ENCODE measurements at places on chromosomes 2 and 18.

GRCh38 chr2:139885921-139886498 is 1105.8 kb upstream of the NXPH2 start:
- DNase-seq = no peak

DNA sequence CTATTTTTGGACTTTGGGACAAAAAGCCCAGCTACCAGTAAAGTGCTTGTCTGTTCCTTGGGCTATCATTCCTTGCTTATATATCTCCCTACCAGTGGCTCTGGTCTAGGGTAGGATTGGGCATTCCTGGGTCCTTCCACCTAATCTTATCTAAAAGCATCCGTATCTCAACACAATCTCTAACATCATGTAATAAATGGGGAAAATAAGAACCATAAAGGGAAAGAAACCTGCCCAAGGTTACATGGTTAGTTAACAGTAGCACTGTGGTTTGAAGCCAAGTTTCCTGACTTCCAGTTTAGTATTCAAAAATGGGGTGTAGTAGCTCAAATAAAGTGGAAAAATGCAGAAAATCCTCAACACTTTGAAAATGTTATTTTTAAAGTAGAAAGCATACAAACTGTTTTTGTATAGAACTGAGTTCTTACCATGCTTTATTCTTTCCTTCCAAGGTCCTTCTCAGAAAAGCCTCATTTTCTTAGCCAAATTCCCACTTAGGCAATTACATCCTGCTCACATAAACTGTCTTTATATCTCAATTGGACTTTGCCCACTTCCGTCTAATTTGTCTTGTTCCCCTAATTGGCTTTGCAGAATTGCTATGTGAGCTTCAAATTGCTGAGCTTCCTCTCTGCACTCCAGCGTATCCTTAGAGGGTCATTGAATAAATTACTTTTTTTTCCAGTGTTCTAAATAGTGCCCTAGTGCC is 273.1 kb upstream of the UBE2E3 start:
- DNase-seq = no peak

GRCh38 chr2:162017233-162017632 is 56.8 kb downstream of the DPP4 start:
- no peak for DNase-seq

- no peak for DNase-seq
Measured at GRCh38 chr2:38068234-38068633, 7.7 kb downstream of the CYP1B1 start.

- DNase-seq = no peak
Measured at GRCh38 chr2:224843141-224843540, 127.0 kb upstream of the CCDC195 start.

- DNase-seq = no peak
Measured at GRCh38 chr2:195406886-195407603, 250.0 kb upstream of the SLC39A10 start.

- DNase-seq = no peak
Measured at GRCh38 chr2:10300997-10301940, 1.4 kb upstream of the HPCAL1 start.

DNA sequence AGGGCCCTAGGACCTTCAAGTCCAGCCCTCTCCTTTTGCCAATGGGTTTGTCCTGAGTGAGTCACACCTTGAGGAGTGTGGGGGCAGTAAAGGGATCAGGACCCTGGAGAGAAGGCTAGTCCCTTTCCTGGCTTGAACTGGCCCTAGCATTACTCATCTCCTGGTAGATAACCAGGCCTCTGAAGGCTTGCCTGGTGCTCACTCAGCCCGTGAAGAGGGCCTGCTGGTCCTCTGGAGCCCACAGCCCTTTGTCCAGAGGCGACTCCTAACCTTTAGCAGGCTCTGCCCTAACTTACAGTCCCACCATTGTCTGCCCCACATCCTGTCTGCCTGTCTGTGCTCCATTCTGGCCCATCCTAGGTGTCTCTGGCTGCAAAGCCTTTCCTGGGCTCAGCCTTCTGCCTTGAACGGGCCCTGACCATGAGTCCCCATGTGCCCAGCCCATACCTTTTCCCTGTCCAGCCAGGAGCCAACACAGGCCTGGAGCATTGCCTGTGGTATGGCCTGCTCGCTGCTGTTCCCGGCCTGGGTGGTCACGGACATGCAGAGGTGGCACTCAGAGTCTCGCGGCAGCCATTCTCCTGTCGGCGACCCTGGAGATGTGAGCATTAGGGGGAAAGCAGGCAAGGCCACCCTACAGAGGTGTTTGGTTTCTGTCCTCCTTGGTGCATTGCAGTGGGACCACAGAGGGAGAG is 5.0 kb downstream of the SFTPB start:
- no peak for DNase-seq

GRCh38 chr2:232009639-232010274 is 48.2 kb downstream of the DIS3L2 start:
- no peak for DNase-seq

DNA sequence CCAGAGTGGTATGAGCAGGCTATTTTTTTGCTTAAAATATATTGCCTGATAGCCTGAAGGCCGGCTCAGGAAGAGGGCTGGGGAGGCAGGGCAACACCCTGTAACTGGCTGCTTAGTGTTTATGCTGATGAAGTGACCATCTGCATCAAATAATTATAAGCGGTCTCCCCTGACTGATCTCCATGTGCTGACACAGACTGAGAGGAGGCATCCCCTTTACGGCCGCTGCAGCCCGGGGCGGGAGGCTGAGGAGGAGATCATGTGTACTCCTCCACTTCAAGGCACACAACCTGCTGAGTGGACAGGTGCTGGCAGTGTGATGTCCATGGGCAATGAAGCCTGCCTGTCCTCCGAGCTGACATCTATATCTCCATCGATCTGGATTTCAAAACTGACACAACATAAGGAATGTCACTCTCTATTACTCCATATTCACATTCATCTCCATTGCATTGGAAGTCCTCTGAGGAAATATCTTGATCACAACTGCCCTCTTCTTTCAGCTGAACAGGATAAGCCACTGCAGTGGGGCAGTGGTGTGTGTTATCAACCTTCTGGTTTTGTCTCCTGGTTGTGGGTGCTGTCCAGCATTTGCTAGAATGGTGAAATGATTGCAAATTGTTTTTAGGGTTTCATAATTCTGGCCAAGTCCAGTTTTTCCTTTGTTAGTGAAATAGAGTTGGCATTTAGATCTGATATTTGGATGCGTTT is 143.5 kb downstream of the AQP4 start:
- DNase-seq = no peak

- DNase-seq = no peak
Measured at GRCh38 chr2:27708257-27708654, 44.6 kb downstream of the SLC4A1AP start.

GRCh38 chr2:233867993-233868532 is at the start of gene MSL3B:
Gene MSL3B, minus strand, starts transcription at chr2:233868386.
- no peak for DNase-seq

DNA sequence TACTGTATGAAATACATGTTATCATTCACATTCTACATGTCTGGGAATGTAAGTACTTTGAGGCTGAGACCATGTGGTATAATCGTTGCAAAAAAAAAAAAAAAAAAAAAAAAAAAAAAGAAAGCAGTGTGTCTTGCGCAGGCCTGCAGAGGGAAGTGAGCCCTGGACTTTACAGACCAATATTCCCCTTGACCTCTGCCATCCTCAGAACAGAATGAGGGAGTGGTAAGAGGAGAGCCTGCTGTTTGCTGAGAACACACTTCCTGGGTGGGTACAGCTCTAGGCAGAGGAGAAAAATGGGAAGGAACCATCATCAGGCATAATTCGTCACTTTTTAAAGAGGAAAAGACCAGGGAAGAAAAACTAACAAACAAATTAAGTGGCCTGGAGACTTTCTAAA is 28.8 kb upstream of the TBC1D8 start:
- no peak for DNase-seq

GRCh38 chr2:220904015-220904414 is 668.1 kb downstream of the EPHA4 start:
- no peak for DNase-seq

- no peak for DNase-seq
Measured at GRCh38 chr2:75852639-75853038, 141.9 kb upstream of the GCFC2 start.

- DNase-seq = no peak
Measured at GRCh38 chr2:136210822-136211221, 92.9 kb upstream of the CXCR4 start.

- no peak for DNase-seq
Measured at GRCh38 chr2:147649998-147650397, 194.8 kb upstream of the ACVR2A start.

- DNase-seq = no peak
Measured at GRCh38 chr18:32881009-32881408, 108.2 kb upstream of the KLHL14 start.

DNA sequence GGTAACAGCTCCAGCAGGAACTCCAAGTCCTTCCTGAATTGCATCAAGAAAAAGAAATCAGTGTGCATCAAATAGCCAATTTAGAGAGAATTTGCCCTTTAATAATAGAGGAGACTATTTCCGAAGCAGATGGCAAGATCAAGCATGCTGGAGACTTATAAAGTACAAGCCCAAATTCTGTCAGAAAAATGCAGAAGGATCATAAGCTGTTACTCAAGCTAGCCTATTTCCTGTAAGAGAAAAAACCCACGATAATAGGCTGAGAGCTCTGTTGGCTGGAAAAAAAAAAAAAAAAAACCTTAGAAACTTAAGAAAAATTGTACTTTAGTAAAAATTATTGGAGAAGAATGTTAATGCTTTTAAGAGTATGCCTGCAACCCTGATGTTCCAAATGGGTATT is 24.4 kb upstream of the ITM2C start:
- DNase-seq = no peak

DNA sequence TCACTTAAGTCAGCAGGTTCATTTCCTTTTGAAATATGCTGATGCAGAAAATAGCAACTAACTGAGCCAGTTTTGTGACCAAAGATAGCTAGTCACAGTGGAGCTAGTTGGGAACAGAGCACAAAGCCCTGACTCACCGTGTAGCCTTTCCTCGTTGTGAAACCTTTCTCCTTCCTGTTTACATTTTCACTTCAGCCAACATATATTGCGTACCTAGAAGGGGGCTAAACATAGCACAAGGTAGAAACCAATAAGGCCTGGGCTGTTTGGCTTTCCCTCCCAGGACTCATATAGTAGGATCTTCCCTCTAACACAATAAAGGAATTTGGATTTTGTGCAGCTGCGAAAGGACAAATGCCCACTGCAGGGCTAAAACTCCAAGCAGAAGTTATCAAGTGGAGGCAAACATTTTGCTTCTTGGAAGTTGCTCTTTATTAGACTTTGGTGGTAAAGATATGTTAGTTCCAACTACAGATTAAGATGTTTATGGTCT is 24.5 kb upstream of the LPIN2 start:
- no peak for DNase-seq

DNA sequence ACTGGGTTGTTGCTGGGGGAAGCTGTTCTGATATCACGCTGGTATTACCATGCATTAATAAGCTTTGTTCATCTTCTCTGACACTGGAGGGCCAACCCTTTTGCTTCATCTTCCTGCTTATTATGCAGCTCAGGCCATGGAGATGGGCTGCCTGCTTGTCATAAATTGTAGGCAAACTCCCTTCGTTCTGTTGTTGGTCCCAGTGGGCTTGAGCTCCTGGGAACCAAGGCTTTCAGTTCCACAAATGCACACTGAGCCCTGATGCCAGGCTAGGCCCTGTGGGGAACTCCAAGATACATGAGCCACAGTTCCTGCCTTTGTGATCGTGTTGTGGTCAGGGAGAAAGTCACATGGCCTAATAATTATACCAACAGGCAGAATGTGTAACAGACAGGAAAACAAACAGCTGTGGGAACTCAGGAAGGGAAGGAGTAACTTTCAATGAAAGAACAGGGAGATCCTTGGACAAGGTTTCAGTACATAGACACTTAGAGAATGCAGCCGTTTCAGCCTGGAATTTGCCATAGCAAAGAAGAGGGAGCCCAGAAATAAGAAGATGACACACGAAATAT is 49.0 kb upstream of the BCL2L11 start:
- no peak for DNase-seq

- no peak for DNase-seq
Measured at GRCh38 chr2:113877711-113878598, 11.9 kb upstream of the ACTR3 start.

GRCh38 chr2:37000318-37000717 is 34.0 kb upstream of the STRN start:
- no peak for DNase-seq

GRCh38 chr2:12652723-12653122 is 64.0 kb upstream of the TRIB2 start:
- no peak for DNase-seq

DNA sequence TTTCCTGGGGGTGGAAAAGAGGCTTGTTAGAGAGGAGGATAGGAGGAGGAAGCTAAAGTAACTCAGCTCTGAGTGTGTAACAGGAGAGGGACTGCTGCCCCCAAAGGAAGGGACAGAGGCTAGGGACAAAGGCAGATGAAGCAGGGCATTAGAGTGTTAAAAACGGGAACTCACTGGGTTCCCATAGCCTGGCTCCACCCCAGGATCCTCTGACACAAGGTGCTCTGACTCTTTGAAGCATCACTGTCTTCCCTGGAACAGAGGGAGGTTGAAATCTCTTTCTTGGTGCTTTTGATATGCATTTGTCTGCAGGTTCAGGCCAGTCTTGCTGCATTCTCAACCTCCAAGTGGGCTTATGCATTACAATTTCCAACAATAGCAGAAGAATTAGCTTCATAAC is 22.9 kb downstream of the IL36A start:
- no peak for DNase-seq

Data from left forelimb (tissue), 1 donor.